Mesothelial cell of epicardium (in vitro differentiated cells): ENCODE measurements at places on chromosomes 3 and 15.

GRCh38 chr15:43314171-43314570 is 16.2 kb downstream of the LCMT2 start:
- no peak overlapping the region for H3K27ac ChIP-seq
- DNase-seq, result no peak
- H3K36me3 ChIP-seq, result no peaks in the 10 kb centered on the region
- H3K27me3 ChIP-seq, result peaks cover 63% of the 10 kb centered on the region

- H3K36me3 ChIP-seq, result no peaks in the 10 kb centered on the region
- no peak overlapping the region for H3K27ac ChIP-seq
- H3K4me1 ChIP-seq, result peaks cover 6% of the 10 kb centered on the region
- no peak overlapping the region for H3K4me3 ChIP-seq
- no peaks in the 10 kb centered on the region for H3K27me3 ChIP-seq
- no peak for DNase-seq
Measured at GRCh38 chr3:160008961-160009360, 20.3 kb downstream of the IL12A start.

DNA sequence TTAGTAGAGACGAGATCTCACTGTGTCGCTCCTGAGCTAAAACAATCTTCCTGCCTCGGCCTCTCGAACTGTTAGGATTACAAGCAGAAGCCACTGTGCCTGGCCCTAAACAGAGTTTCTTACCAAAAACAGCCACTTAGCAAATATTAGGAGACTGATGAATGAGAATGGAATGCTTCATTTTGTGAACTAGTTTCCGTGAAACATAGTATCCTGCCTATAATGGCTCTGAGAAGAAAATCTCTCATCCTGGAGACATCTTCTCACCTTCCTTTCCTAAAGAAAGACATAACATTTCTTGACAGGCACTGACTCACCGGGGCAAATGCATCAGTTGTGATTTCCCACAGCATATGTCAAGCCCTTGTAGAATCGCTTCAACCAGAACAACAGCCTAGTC is 44.9 kb downstream of the GJD2 start:
- no peaks in the 10 kb centered on the region for H3K36me3 ChIP-seq
- no peaks in the 10 kb centered on the region for H3K27me3 ChIP-seq
- H3K27ac ChIP-seq, result no peak overlapping the region

GRCh38 chr3:101695779-101696372 is 9.4 kb upstream of the RPL24 start:
- no peaks in the 10 kb centered on the region for H3K36me3 ChIP-seq

GRCh38 chr15:85584872-85585271 is 204.5 kb downstream of the AKAP13 start:
- no peaks in the 10 kb centered on the region for H3K27me3 ChIP-seq
- peaks cover 23% of the 10 kb centered on the region for H3K36me3 ChIP-seq
- H3K4me3 ChIP-seq, result no peak overlapping the region
- peaks cover 29% of the 10 kb centered on the region for H3K4me1 ChIP-seq
- DNase-seq, result no peak
- H3K27ac ChIP-seq, result no peak overlapping the region

- DNase-seq, result peak; percentile 98
- H3K27ac ChIP-seq, result peak within 1 kb of the TSS; percentile 100
- H3K36me3 ChIP-seq, result peaks cover 21% of the 10 kb centered on the region
Measured at GRCh38 chr3:69051756-69052471, at the start of gene TMF1. Gene TMF1, minus strand, starts transcription at chr3:69052333. Its CDS starts 247 bp downstream, at chr3:69052086.

DNA sequence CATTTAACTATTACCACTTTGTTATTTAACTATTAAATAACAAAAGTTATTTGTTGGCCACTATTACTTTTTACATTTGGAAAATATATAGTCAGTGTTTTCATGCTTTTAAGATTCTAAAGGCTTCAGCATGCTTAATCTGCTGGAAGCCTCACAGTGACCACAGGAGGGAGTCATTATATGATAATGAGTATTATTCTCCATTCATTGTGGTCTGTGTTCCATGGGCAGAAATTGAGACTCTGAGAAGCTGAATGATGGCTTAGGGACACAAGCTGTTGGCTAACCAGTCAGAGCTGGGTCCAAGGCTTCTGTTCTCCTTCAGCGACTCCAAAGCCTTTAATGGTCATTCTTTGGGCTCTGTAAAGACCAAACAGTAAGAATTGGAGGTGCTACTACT is 64.7 kb downstream of the BFSP2 start:
- peaks cover 36% of the 10 kb centered on the region for H3K4me1 ChIP-seq
- H3K27ac ChIP-seq, result no peak overlapping the region
- H3K27me3 ChIP-seq, result no peaks in the 10 kb centered on the region
- no peaks in the 10 kb centered on the region for H3K36me3 ChIP-seq
- H3K4me3 ChIP-seq, result no peak overlapping the region

DNA sequence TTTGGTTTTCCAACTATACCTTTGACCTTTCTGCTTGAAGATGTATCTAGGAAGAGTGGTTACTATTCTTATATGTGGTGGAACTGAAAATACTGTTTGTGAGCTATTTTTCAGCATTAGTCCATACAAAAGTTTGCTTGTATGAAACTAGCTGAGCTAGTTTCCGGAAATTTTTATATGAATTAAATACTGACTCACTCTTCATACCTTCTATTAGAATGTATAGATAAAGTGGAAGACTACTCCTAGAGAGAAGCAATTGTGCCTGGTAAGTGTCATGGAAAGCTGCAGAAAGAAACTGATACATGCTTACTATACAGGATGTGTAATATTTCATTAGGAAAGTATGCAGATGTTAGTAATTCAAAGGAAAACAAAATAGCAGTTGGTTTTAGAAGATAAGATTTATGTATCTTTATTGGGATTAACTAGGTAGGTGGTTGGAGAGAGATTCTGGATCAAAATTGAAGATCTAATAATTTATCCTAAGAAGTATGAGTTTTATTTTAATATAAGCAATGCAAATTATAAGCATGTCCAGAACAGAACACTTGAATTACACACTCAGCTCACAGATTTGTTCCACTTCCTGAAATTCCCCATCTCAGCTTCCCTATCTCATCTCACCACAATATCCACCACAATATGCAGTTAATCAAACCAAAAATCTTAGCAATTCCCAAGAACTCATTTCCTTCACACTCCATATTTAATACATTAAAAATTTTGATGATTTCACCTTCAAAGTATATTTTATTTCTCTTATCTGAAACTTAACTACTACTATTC is 82.8 kb downstream of the BCHE start:
- no peak overlapping the region for H3K4me3 ChIP-seq
- H3K27me3 ChIP-seq, result no peaks in the 10 kb centered on the region
- peak overlapping the region; percentile 16 for H3K27ac ChIP-seq
- peaks cover 18% of the 10 kb centered on the region for H3K4me1 ChIP-seq

- peaks cover 14% of the 10 kb centered on the region for H3K4me1 ChIP-seq
- no peaks in the 10 kb centered on the region for H3K27me3 ChIP-seq
- H3K27ac ChIP-seq, result no peak overlapping the region
- no peak for DNase-seq
Measured at GRCh38 chr3:151918253-151919029, 45.0 kb downstream of the SUCNR1 start.

DNA sequence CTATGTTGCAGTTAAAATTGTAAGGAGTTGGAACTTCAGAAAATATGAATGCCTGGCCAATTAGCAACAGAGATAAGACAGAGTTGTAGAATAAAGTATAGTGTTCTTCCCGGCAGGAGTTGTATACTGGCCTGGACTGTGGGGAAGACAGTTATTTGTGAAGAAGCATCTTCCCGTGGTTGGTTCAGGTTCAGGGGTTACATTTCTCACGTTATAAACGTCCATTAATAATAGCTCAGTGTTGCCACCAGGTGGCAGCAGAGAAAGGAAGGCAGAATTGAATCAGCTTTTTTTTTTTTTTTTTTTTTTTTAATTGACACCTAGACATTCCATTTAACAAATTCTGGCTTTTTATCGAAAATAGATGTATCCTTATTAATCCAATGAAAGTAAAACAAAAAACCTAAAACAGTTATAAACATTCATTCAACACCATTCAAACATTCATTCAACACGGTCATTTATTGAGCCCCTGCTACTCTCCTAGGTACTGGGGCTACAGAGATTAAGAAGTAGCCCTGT is 66.4 kb upstream of the NR2E3 start:
- H3K4me1 ChIP-seq, result peaks cover 18% of the 10 kb centered on the region
- peaks cover 18% of the 10 kb centered on the region for H3K36me3 ChIP-seq
- no peak overlapping the region for H3K4me3 ChIP-seq
- H3K27ac ChIP-seq, result peak overlapping the region; percentile 77
- H3K27me3 ChIP-seq, result no peaks in the 10 kb centered on the region

- H3K27ac ChIP-seq, result no peak overlapping the region
- DNase-seq, result no peak
- peaks cover 3% of the 10 kb centered on the region for H3K36me3 ChIP-seq
- H3K4me3 ChIP-seq, result peak overlapping the region; percentile 3
- H3K4me1 ChIP-seq, result peaks cover 2% of the 10 kb centered on the region
Measured at GRCh38 chr3:51954105-51954504, 1.1 kb upstream of the GPR62 start.

DNA sequence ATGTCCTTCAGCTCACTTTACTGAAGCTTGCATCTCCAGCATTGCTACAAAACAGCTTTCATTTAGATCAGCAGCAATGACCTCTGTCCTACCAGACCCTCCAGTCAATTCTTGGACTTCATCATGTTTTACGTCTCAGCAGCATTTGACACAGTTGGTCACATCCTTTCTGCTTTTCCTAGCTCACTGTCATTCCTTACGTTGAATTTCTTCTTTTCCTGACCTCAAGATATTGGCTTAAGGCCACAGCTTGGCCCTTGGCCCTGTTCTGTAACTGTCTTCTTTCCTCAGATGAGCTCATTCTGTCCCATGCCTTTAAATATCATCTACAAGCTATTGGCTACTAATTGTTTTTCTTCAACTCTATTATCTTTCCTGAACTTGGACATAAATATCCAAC is 576.2 kb upstream of the KCNMB2 start:
- H3K4me3 ChIP-seq, result no peak overlapping the region
- no peak for DNase-seq
- no peaks in the 10 kb centered on the region for H3K27me3 ChIP-seq

DNA sequence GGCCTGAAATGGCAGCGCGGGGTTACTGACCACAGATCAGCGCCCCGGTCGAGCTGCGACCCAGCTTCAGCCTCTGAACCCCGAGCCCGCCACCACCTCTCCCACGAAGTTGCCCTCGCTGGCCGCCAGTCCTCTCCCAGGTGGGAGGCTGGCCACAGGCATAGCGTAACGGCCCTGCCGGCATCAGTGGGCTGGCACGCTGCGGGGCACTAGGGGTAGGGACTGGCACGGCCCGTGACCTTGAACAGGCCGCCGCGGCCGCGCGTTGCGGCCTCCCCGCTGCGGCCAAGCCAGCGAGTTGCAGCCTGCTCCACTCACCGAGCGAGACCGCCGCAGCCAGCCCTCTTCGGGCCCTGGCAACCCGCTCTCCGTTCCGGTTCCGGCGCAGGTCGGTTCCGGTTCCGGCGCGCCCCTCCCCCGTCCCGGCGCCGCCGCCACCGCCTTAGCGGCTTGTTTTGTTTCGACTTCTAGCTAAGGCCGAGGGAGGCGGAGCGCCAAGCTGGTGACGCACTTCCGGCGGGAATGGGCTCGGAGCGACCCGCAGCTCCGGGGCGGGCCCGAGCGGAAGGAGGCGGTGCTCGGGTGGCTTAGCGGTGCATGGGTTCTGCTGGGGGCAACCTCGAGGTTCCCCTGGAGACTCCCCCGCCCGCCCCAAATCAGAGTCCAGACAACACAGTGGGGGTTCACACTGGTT is at the start of gene USP19:
TSS of gene USP19 (minus strand) at position 386 of the 694 bp plus-strand sequence. CDS start 1,678 bp downstream, outside the sequence.
- peaks cover 11% of the 10 kb centered on the region for H3K4me1 ChIP-seq
- peak within 1 kb of the TSS; percentile 97 for H3K27ac ChIP-seq
- peaks cover 19% of the 10 kb centered on the region for H3K36me3 ChIP-seq
- no peaks in the 10 kb centered on the region for H3K27me3 ChIP-seq
- H3K4me3 ChIP-seq, result peak within 1 kb of the TSS; percentile 85

- DNase-seq, result no peak
- H3K4me1 ChIP-seq, result peaks cover 49% of the 10 kb centered on the region
- no peaks in the 10 kb centered on the region for H3K27me3 ChIP-seq
- H3K4me3 ChIP-seq, result no peak overlapping the region
- H3K36me3 ChIP-seq, result no peaks in the 10 kb centered on the region
Measured at GRCh38 chr3:134378818-134379217, 4.6 kb upstream of the AMOTL2 start.

DNA sequence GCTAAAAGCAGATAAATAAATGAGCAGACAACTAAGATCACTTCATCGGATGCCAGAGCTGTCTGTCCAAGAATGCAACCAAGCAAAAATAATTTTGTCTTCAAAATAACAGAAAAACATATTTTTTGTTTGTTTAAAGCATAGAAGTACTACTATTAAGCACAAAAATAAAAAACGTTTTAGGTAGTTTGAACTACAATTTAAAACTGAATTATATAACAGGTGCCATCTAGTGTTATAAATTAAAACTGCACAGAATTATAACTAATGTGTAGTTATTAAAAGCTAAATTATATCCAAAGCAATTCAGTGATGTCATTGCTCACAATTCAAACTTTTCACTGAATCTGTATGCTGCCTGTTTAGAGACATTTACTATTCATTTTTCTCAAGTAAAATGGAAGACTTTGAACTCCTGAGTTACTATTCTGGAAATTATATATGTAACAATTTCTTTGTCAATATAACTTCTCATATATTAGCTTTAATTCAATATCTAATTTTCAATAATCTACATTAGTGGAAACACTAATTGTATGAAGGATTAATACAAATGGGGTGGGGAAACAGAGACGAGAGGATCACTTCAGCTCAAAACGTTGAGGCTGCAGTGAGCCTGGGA is 29.5 kb downstream of the LINS1 start:
- H3K36me3 ChIP-seq, result peaks cover 19% of the 10 kb centered on the region
- H3K27me3 ChIP-seq, result no peaks in the 10 kb centered on the region
- no peaks in the 10 kb centered on the region for H3K4me1 ChIP-seq
- no peak overlapping the region for H3K27ac ChIP-seq
- H3K4me3 ChIP-seq, result no peak overlapping the region

DNA sequence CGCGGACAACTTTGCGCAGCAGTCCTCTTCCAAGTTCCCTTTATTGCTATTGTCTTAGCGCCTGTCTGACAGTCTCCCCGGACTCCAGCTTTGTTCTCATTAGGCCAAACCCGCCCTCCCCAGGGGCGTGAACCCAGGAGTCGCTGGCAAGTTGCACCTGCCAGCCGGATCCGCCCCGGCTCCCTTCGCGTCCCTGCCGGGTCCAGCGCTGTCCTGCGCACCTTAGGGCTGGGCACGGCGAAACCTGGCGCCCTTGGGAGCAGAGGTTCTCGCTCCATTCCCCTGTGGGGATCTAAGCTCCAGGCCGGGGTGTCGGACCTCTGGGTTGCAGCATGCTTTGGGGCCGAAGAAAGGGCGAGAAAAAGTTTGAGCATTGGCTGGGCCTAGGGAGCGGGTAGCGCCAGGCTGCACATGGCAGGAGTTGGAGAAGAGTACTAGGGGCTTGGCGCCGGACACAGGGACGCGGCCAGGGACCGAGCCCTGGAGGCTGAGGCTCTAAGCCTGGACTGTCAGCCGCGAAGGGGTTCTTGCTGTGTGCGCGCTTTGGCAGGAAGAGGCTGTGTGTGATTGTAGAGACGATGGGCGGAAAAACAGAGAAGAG is 335.1 kb upstream of the THRB start:
- no peaks in the 10 kb centered on the region for H3K36me3 ChIP-seq
- H3K27ac ChIP-seq, result peak overlapping the region; percentile 13
- H3K27me3 ChIP-seq, result peaks cover 25% of the 10 kb centered on the region
- H3K4me1 ChIP-seq, result peaks cover 20% of the 10 kb centered on the region
- DNase-seq, result peak; percentile 20

GRCh38 chr3:128483657-128484403 is 9.2 kb downstream of the GATA2 start:
- H3K4me1 ChIP-seq, result peaks cover 46% of the 10 kb centered on the region
- H3K4me3 ChIP-seq, result peak overlapping the region; percentile 94
- H3K27ac ChIP-seq, result peak overlapping the region; percentile 77
- H3K27me3 ChIP-seq, result no peaks in the 10 kb centered on the region
- no peak for DNase-seq

GRCh38 chr3:48688737-48689075 is 3.0 kb upstream of the NCKIPSD start:
- H3K36me3 ChIP-seq, result peaks cover 30% of the 10 kb centered on the region
- DNase-seq, result no peak
- no peaks in the 10 kb centered on the region for H3K27me3 ChIP-seq
- H3K4me1 ChIP-seq, result peaks cover 20% of the 10 kb centered on the region
